ENCODE measurements at places on chromosomes 1 and 21. TPM values are rescaled to one million over a fixed set of nuclear protein-coding genes. Genes with fewer than 3 reads are reported as not detected.

MMEL1 gene
- not detected for total RNA-seq

DNA sequence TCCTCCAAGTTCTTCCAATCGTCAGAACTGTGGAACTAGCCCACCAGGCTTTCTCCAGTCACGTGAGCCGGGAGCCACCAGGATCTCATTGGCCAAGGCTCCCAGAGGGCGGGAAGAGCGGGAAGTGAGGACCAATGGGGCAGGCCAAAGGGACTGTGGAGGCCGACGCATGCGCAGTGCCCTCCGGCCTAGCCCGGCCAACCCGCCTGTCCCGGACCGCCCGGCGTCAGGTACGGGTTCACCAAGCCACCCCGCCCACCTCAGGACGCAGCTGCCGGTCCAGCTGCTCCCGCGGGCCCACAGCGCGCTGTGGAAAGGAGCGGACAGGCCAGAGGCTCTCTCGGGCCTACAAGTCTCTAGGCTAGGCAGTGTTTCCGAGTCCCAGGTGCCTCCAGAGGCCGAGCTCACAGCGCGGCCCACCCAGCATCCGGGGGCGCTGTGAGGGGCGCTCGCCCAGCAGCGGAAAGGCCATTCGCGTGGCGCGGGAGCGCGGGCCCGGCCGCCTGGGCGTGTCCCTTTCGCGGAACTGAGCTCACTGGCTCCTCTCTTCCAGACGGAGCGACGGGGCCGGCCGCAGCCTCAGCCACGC, 10.9 kb downstream of the OR14I1 start:
- H3K36me3 ChIP-seq: peaks cover 6% of the 10 kb centered on the region
- no peak for DNase-seq
- H3K4me1 ChIP-seq: no peaks in the 10 kb centered on the region
- H3K27me3 ChIP-seq: peaks cover 11% of the 10 kb centered on the region

FAF1 gene
- 54.3 TPM for total RNA-seq

GRCh38 chr1:197393105-197393504, 125.1 kb downstream of the CRB1 start:
- H3K4me3 ChIP-seq: no peak overlapping the region
- DNase-seq: no peak
- H3K27me3 ChIP-seq: no peaks in the 10 kb centered on the region
- peaks cover 10% of the 10 kb centered on the region for H3K4me1 ChIP-seq
- H3K36me3 ChIP-seq: no peaks in the 10 kb centered on the region
- no peak overlapping the region for H3K27ac ChIP-seq

DNA sequence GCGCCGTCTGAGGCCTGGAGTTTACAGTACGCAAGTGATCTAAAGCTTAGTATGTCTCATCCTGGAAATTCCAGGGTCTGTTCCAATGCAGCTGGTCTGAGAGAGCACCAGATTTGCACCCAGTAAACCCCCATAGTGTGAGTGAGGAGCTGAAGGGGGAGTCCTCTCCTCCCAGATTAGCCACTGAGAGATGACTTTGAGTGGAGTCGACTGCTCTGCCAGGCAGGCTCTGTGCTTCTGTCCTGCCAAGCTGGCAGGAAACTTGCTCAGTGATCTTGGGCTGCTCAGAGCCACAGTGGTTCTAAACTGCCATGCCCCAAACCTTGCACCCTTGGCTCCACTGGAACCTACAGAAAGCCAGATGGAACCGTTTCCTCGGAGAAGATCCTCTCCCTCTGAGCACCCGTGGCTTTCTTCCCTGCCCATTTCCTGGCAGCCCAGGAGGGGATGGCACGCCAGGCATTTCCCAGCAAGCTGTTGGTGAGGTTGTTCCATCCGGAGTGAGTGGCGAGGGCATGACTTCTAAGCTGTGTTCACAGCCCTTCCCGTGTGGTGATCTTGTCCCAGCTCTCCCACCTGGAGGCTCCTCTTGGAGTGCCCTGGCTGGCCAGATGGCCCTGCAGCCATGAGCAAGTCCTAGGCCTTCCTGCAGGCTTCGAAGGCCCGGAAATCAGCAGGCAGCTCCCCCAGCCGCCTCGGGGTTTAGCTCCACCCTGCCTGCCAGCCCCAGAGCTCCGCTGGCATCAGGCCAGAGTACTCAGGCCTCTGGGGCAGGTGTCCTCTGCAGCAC, 125.9 kb upstream of the VAMP3 start:
- H3K36me3 ChIP-seq: no peaks in the 10 kb centered on the region
- H3K27me3 ChIP-seq: no peaks in the 10 kb centered on the region
- H3K4me1 ChIP-seq: peaks cover 7% of the 10 kb centered on the region
- no peak overlapping the region for H3K27ac ChIP-seq
- H3K4me3 ChIP-seq: no peak overlapping the region

DNA sequence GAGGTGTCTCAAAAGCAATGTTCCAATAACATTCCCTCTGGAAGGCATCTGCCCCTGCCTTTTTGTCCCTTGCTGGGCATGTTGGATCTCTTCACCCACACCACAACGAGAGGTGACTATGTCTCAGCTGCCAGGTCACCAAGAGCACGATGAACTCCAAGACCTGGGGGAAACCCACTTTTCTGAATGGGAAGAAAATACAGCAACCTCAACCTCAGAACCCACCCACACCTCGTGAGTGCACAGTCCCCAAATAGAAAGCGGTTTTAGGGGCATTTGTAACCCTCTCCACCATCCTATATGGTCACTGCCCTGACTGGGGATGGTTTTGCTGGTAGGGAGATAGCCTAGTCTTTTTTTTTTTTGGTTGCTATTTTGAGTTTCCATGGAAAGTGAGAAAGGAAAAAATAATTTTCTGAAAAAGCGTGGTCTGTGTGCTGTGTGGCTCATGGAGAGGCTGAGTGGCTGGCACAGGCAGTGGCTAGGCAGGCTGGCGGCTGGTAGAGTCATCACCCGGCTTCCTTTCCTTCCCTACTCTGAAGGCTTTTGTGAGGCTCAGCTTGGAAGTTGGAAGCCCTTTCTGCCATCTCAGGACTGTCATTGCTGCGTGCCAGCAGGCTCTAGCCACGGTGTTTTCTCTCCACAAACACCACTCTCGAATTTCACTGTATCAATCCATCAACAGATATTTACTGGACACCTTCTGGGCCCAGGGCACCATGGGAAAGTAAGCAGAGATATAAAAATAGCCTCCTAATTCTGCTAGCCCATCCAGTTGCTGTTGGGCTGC, 15.8 kb downstream of the TSPAN2 start:
- no peak overlapping the region for H3K27ac ChIP-seq
- no peak for DNase-seq
- peaks cover 6% of the 10 kb centered on the region for H3K4me1 ChIP-seq
- no peaks in the 10 kb centered on the region for H3K36me3 ChIP-seq
- H3K27me3 ChIP-seq: peaks cover 2% of the 10 kb centered on the region

GRCh38 chr1:193769651-193770050, 583.2 kb upstream of the B3GALT2 start:
- no peaks in the 10 kb centered on the region for H3K36me3 ChIP-seq
- no peak overlapping the region for H3K4me3 ChIP-seq
- H3K27ac ChIP-seq: no peak overlapping the region
- peaks cover 2% of the 10 kb centered on the region for H3K4me1 ChIP-seq
- H3K27me3 ChIP-seq: no peaks in the 10 kb centered on the region

GRCh38 chr1:5596651-5597050, 395.6 kb downstream of the NPHP4 start:
- no peaks in the 10 kb centered on the region for H3K36me3 ChIP-seq
- no peak for DNase-seq
- peaks cover 2% of the 10 kb centered on the region for H3K27me3 ChIP-seq
- H3K4me3 ChIP-seq: no peak overlapping the region
- H3K27ac ChIP-seq: no peak overlapping the region
- peaks cover 2% of the 10 kb centered on the region for H3K4me1 ChIP-seq

DNA sequence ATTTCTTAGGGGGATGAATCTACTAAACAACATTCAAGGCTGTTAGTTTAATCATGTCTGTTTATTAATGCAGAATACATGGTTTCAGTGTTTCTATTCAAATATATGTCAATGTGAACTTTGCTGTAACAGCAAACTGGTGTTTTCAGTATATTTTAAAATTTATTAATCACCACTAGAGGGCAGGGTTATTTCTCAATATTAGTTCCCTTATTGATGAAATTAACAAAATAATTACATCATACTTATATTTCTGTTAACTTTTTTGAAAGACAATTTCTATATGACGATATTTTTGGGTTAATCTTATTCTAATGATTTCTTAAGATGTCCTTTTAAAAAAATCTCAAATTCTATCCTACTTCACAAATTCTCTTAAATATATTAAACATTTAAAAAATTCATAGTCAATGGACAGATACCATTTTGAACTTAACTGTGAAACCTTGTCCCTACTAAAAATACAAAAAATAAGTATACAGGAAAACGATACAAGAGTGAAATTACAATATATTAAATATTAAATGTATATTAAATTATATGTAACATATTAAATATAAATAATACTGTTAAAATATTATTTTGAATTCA, 1034.1 kb upstream of the PRMT6 start:
- H3K4me3 ChIP-seq: no peak overlapping the region
- H3K27ac ChIP-seq: no peak overlapping the region
- no peak for DNase-seq
- no peaks in the 10 kb centered on the region for H3K27me3 ChIP-seq
- H3K36me3 ChIP-seq: no peaks in the 10 kb centered on the region
